ENCODE measurements at places on chromosomes 13 and 19.
A peak's percentile ranks its signal among the peaks of the same experiment; 100 is the strongest.

DNA sequence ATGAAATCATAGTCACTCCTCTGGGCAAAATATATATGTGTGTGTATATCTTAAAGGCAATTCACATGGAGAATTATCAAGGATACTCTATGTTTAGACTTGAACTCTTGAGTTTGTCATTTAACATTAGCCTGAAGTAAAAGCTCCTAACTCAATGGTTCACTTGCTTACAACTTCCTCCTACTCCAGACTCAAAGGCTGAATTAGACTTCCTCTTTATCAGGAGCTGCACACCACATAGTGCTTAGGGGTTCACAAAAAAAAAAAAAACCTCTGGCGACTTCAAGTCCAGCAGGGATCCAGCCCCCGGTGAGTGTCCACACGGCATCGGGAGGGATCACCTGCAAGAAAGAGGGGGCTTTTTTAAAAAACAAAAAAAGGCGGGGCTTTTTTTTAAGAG is 68.2 kb upstream of the LSM14A start:
- no peak for DNase-seq

DNA sequence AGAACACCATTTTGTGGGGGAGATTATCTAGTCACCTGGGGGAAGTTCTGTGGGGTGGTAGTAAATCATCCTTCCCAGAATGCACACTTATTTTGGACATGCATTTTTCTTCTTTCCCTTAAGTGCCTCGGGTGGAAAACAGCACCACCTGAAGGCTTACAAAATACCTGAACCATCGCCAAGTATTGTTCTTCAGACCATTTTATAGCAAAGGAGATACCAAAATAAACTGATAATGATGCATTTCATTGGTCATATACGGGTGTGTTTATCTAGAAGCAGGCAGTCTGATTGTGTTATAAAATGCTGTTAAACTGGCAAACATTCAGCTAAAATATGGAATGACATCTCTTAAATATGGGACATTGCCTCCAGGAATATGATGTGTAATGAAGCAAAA is 1034.7 kb downstream of the SLITRK1 start:
- no peak for DNase-seq

GRCh38 chr19:2461751-2462634 is 5.2 kb upstream of the LMNB2 start:
- no peak for DNase-seq

DNA sequence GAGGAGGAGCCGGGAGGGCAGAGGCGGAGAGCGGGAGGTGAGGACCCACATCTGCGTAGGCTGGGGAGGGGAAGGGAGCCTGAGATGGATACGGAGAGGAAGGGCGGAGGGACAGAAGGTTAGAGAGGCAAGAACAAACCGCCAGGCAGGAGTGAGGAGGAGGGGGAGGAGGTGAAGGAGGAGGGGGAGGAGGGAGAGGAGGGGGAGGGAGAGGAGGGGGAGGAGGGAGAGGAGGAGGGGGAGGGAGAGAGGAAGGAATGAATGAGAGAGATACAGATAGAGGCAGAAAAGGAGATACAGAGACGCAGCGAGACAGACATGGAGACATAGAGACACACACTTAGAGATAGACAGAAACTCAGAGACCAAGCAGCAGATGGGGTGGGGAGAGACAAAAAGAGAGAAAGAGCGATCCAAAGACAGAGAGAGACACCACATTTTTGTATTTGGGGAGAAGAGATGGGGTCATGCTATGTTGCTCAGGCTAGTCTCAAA is 782 bp upstream of the CA11 start:
- no peak for DNase-seq

DNA sequence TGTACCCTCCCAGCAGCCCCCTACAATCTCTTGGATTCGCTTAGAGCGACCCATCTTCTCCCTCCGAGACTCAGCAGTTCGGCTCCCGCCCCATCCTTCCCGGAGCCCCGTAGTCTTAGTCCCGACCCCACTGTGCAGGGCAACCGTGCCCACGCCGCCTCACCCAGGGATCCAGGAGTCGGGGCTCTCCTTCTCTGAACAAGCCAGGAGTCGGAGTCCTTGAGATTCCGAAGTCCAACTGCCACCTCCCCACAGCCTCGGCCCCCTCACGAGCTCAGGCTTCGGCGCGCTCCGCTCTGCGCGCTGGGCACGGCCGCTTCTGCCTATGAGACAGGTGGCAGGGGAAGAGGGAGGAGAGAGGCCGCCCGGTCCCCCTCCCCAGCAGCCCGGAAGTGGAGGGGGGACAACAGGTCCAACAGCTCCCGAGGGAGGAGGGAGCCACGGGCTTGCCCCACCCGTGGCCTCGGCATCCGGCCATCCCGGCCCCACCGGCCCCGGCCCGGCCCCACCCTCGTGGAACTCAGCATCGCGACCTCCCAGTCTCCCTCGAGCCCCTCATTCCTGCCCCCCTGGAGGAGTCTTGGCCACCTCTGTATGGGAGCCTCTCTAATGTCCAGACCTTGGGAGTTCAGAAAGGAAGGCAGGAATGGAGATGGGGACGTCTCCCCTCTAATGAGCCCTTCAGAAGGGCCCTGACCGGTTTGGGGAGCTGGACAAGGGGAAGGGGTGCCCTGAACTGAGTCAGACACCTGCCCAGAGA is at the start of gene PHLDB3:
Gene PHLDB3, minus strand, starts transcription at position 321 of the 760 bp plus-strand sequence. CDS start 628 bp downstream, outside the sequence.
- DNase-seq = no peak

DNA sequence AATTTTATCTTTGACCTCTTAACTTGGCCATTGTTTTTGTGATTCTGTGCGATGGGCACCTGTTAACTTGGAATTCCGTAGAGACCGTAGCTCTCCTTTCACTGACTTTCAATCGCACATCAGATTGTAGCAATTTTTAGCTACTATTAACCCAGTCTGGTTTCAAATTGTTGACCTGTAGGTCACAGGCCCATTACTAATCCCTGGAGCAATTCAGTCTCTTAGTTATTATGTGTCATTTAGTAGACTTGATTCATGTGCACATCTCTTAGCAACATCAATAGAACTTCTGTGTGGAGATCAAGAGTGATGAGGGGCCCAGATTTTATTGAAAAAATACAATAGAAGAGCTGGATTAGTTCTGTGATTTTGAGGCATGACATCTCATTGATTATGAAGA is 549.6 kb upstream of the SLC10A2 start:
- DNase-seq = no peak

DNA sequence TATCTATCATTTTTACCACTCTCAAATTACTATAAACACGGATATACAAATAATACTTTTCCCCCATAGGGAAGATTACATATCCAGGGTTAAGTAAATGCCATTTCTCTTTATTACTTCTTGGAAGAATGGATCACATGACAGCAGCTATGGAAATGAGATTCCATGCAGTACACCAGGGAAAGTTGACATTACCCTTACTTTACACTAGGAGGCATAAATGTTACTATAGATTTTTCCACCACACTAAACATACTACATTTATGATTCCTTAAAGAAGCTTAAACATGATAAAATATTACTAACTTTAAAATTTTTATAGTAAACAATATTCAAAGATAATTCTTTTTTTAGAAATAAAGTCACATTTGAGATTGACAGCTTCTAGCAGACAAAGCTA is 611.4 kb downstream of the PCDH9 start:
- no peak for DNase-seq

GRCh38 chr13:109123971-109124370 is 494.6 kb downstream of the MYO16 start:
- DNase-seq = no peak

DNA sequence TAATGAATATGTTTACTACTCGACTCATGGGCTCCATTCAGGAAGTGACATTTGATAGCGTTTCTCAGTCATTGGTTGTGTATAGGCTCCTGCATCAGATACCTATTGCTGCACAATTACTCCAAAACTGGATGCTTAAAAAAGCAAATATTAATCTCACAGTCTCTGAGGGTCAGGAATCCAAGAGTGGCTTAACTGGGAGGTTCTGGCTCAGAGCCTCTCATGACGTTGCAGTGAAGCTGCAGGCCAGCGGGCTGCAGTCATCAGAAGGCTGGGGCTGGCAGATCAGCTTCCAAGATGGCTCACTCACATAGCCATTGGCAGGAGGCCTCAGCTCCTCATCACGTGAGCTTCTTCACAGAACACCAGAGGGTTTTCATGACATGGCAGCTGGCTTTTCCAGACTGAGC is 525.1 kb upstream of the NBEA start:
- peak; percentile 7 for DNase-seq

GRCh38 chr13:31042049-31042448 is 109.6 kb downstream of the TEX26 start:
- no peak for DNase-seq

GRCh38 chr13:34217343-34218025 is 399.5 kb downstream of the RFC3 start:
- no peak for DNase-seq

GRCh38 chr19:30488191-30488590 is 116.0 kb downstream of the ZNF536 start:
- no peak for DNase-seq

GRCh38 chr13:29428310-29429181 is 166.9 kb downstream of the SLC7A1 start:
- no peak for DNase-seq

- no peak for DNase-seq
Observed at GRCh38 chr13:44223770-44224444, 149.7 kb upstream of the SERP2 start.

DNA sequence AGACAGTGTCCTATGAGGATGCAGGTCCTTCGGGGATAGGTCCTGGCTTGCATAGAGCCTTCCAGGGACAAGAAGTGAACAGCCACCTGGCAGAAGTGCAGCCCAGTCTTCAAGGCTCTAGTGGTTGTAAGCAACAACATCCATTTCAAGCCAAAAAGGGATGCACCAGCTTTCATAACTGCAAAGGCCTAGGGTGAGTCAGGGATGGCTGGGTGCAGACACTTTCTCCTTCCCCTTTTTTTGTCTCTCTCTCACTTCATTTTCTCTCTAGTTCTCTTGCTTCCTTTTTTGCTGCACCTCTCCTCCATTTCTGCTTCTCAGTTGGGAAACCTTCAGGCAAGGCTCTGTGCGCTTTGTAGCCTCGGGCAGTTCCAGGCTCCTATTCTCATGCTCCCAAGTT is 196.2 kb upstream of the ZNF536 start:
- no peak for DNase-seq

DNA sequence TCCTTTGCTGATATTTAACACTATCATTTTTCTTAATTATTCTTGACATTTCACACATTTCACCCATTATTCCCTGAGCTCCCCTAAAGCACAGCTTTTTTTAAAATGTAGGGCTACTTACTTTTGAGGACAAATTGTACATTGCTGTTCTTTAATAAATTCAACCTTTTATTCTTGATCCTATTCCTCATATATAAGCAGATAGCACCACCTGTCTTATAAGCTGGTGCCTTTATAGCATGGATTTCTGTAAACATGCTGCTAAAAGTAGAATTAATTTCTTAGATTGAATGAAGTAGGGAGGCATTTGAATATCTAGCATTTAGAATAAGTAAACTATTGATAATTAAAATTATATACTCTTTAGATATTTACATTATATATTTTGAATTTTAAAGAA is 603.4 kb upstream of the PCDH9 start:
- no peak for DNase-seq

DNA sequence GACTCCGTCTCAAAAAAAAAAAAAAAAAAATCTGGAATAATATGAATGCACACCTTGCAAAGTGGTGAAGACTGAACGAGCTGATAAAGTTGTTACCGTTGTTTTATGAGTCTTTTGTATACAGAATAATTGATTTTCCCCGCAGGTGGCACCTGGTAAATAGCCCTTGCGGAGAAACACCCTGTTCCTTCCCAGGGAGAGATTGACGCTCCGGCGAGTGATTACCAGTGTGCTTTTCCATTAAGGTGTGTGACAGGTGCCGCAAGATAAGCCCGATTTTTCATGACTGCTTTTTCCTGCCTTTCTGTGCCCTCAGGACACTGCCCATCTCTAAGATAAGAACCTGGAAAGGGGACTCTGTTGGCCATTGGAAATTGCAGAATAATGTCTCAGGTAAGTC is 943 bp downstream of the ZNF302 start:
- no peak for DNase-seq

GRCh38 chr19:30092721-30093569 is 150.9 kb downstream of the URI1 start:
- DNase-seq = no peak

DNA sequence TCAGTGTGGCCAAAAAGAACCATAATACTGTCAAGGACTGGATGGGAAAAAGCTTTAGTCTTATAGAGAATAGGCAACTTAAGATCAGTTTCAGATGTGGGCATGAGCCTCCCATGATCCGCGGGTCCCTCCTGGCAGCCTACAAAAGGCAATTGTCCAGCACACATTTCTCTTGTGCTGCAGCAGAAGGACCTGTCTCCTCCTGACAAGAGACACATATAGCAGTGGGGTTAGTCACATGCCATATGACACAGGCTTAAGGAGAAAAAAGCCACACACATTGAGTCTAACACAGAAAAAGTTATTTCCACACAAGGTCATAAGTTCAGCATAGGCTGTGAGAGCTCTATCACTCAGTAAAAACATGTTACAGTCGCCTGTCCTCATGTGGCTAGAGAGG is 1378.7 kb upstream of the PRR20A start:
- no peak for DNase-seq

DNA sequence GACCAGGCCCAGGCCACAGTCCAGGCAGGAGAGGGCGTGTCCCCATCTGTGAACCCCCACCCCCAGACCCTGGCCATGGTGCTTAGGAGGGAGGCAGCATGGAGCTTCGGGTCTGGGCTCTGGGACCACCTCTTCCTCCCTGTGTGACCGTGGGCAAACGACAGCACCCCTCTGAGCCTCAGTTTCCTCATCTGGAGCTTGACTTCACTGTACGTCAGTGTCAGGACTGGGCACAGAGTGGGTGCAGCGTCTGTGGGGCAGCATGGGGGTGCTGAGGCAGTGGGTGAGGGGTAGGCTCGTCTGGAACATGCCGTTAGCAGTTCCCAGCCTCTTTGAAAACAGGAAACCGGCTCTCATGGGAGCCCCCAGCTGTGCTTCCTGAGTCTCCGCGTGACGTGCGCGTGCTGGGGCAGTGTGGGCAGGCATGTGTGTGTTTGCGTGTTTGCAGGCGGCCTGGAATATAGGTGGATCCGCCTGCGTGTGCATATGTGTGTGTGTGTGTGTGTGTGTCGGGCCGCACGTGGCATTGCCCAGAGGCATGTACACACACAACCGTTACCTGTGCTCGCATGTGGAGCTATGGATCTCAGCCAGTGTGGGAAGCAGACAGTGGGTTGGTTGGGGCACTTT is 15.8 kb downstream of the ARRDC2 start:
- no peak for DNase-seq

- DNase-seq = no peak
Observed at GRCh38 chr19:54889566-54889965, 15.5 kb downstream of the FCAR start.

GRCh38 chr13:25335856-25336255 is 34.4 kb downstream of the NUP58 start:
- DNase-seq = no peak

DNA sequence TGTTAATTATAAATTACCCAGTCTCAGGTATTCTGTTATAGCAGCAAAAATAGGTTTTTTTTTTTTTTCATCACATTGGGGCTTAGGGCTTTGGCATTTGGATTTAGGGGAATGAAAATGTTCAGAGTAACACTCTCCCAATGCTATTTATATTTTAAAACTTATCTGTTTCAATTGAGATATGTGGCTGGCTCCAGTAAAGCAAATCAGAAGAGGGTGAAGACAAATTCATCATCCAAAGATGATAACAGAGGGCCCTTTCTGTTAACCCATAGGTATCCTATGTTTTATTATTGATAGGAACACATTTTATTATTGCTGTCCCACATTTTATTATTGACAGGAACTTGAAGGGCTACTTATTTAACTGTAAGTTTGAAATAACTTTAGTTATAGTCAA is 20.5 kb upstream of the TNFRSF19 start:
- DNase-seq = no peak

Data from AG09319 (cell line).